Kidney (tissue), 22 donors: ENCODE measurements at places on chromosomes 16 and 17. TPM values are rescaled to one million over a fixed set of nuclear protein-coding genes. Genes with fewer than 3 reads are reported as not detected.
A peak's percentile ranks its signal among the peaks of the same experiment; 100 is the strongest.

The C16orf54 gene
- total RNA-seq = 4.9 TPM

- H3K36me3 ChIP-seq = no peaks in the 10 kb centered on the region
- H3K4me3 ChIP-seq = no peak overlapping the region
- no peaks in the 10 kb centered on the region for H3K27me3 ChIP-seq
- H3K4me1 ChIP-seq = no peaks in the 10 kb centered on the region
Observed at GRCh38 chr17:78527345-78527744, 49.9 kb downstream of the DNAH17 start.

The KRTAP9-8 gene
- total RNA-seq = not detected

- DNase-seq = no peak
- no peaks in the 10 kb centered on the region for H3K36me3 ChIP-seq
- no peak overlapping the region for H3K27ac ChIP-seq
- H3K27me3 ChIP-seq = no peaks in the 10 kb centered on the region
- no peaks in the 10 kb centered on the region for H3K4me1 ChIP-seq
- H3K4me3 ChIP-seq = no peak overlapping the region
Observed at GRCh38 chr16:87033541-87034300, 283.5 kb downstream of the C16orf95 start.

GRCh38 chr17:8055851-8056231 is 17.0 kb downstream of the ALOX15B start:
- no peaks in the 10 kb centered on the region for H3K36me3 ChIP-seq
- no peaks in the 10 kb centered on the region for H3K4me1 ChIP-seq
- H3K4me3 ChIP-seq = no peak overlapping the region
- peaks cover 17% of the 10 kb centered on the region for H3K27me3 ChIP-seq
- no peak overlapping the region for H3K27ac ChIP-seq

DNA sequence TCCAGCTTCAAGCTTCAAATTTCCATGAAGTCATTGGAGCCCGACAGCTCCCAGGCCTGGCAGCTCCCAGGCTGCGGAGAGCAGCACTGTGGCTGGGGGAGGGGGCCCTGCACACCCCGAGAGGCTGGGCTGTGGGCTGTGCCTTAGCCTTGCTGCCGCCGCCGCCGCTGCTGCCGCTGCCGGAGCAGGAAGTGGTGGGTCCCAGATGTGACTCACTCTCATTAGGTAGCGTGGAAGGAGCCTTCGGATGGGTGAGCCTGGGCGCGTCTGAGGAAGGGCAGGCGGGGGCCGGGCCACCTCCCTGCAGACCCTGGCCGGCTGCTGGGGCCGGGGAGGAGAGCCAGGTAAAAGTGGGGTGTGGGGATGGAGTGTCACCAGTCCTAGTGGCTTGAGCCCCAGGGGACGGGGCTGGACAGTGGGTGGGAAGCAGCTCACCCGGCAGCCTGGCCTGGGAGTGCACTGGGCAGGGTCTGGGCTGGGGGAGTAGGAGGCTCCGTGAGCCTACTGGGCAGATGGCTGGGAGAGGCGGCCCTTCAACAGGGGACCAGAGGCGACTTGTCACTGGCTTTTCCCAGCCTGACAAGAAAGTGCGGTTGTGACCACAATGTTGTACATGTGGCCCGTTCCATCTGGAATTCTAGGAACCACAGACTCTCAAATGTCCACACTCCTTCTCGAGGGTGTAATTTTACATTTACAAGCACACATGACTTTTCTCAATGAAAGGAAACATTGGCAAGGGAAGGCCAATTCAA is at the start of gene ADCY7:
TSS of gene ADCY7 (plus strand) at position 215 of the 755 bp plus-strand sequence. CDS start 21,629 bp downstream, outside the sequence.
- H3K27ac ChIP-seq = peak within 1 kb of the TSS; percentile 27
- no peaks in the 10 kb centered on the region for H3K27me3 ChIP-seq
- no peaks in the 10 kb centered on the region for H3K4me1 ChIP-seq
- H3K4me3 ChIP-seq = no peak within 1 kb of the TSS

GRCh38 chr17:48002266-48002915 is 31.5 kb downstream of the CDK5RAP3 start:
- no peaks in the 10 kb centered on the region for H3K36me3 ChIP-seq
- no peak for DNase-seq
- H3K27ac ChIP-seq = peak overlapping the region; percentile 66
- no peaks in the 10 kb centered on the region for H3K27me3 ChIP-seq
- H3K4me3 ChIP-seq = no peak overlapping the region

DNA sequence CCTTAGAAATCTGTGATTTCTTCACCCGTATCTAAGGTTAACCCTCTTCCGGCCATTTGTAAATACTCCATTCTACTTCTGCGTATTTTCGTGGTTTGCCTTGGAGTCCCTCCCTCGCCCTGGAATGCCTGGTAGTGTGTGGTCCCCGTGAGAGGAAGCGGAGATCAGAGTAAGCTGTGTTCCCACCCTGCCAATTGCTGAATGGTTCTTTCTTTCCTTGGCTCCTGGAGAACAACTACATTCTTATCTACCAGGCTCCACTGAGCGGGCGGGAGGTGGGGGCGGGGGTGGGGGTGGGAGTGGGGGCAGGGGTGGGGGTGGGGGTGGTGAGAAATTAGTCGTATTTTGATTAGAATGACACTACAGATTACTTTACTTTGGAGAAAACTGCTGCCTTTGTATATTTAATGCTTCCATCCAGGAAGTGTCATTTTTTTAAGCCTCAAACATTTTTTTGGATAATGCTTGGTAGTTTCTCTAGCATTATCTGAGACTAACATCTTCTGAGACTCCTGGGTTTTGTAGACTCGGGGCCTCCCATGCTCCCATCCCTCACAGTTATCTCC is 20.9 kb upstream of the FASN start:
- H3K4me1 ChIP-seq = no peaks in the 10 kb centered on the region
- no peak overlapping the region for H3K4me3 ChIP-seq
- H3K27ac ChIP-seq = no peak overlapping the region

DNA sequence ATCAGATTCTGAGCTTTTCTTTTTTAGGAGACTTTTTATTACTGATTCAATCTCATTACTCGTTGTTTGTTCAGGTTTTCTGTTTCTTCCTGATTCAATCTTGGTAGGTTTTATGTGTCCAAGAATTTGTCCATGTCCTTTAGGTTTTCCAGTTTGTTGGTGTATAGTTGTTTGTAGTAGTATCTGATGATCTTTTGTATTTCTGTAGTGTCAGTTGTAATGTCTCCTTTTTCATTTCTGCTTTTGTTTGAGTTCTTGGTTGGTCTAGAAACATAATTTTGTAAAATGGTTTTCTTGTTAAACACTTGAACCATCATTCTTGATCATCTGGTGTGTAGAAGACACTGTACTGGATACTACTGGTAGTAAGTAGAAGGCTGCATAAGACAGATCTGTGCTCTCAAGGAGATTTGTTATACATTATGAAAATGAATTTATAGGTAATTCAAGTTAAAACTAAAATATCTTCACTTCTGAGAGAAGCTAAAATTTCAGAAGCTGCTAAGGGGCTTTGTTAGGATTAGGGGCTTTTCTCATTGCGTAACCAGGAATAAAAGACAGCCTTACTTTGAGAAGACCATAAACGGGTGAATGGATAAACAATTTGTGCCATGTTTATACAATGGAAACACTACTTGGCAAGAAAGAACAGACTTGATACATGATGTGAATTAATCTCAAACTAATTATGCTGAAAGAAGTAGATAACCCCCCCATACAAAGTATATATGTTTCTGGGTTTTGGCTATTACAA is 44.0 kb downstream of the NSRP1 start:
- H3K27me3 ChIP-seq = no peaks in the 10 kb centered on the region
- no peak overlapping the region for H3K4me3 ChIP-seq
- no peaks in the 10 kb centered on the region for H3K4me1 ChIP-seq
- no peak for DNase-seq
- no peak overlapping the region for H3K27ac ChIP-seq
- peaks cover 2% of the 10 kb centered on the region for H3K36me3 ChIP-seq

The AURKB gene
- 2.8 TPM for total RNA-seq

The ADPRM gene
- 9.2 TPM for total RNA-seq

The ITGA2B gene
- 1.7 TPM for total RNA-seq

GRCh38 chr17:19447085-19447583 is 36.1 kb downstream of the RNF112 start:
- no peaks in the 10 kb centered on the region for H3K27me3 ChIP-seq
- H3K4me3 ChIP-seq = no peak overlapping the region
- H3K36me3 ChIP-seq = no peaks in the 10 kb centered on the region
- no peak for DNase-seq
- no peak overlapping the region for H3K27ac ChIP-seq

DNA sequence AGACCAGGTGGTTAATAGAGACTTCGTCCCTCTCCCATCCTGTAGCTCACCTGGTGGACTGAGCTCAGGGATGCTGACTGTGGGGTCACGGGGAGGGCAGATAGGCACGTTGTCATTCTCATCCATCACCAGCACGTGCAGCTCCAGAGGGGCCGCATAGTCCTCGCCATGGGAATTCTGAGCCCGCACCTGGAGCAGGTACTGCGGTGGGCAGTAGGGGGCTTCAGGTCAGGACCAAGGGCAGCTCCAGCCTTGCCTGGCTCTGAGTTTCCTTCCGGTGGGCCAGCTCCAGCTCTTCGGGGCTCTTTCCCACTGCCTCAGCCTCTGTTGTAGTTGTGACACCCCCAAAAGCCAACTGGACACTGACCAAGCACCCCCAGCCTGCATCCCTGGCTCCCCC is 5.6 kb downstream of the CDH16 start:
- H3K27me3 ChIP-seq = no peaks in the 10 kb centered on the region
- H3K4me1 ChIP-seq = no peaks in the 10 kb centered on the region

The KLHL10 gene
- total RNA-seq = 0.28 TPM

The CD300E gene
- 2.5 TPM for total RNA-seq

The CHST4 gene
- total RNA-seq = not detected

DNA sequence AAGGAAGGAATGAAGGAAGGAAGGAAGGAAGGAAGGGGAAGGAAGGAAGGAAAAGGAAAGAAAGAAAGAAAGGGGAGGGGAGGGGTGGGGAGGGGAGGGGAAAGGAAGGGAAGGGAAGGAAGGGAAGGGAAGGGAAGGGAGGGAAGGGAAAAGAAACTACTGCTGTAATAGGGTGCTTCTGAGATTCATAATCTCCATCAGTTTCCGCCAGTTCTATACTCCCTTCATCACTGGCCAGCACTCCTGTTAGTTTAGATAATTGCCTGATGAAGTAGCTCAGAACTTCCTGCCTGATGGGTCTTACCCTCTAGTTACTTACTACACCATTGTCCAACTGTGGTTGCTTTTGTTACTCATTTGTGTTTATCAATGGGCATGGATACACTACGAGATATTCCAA is 2.0 kb upstream of the KRTAP9-6 start:
- H3K36me3 ChIP-seq = no peaks in the 10 kb centered on the region
- H3K27ac ChIP-seq = no peak overlapping the region
- H3K27me3 ChIP-seq = no peaks in the 10 kb centered on the region
- H3K4me3 ChIP-seq = no peak overlapping the region
- DNase-seq = no peak
- H3K4me1 ChIP-seq = no peaks in the 10 kb centered on the region

DNA sequence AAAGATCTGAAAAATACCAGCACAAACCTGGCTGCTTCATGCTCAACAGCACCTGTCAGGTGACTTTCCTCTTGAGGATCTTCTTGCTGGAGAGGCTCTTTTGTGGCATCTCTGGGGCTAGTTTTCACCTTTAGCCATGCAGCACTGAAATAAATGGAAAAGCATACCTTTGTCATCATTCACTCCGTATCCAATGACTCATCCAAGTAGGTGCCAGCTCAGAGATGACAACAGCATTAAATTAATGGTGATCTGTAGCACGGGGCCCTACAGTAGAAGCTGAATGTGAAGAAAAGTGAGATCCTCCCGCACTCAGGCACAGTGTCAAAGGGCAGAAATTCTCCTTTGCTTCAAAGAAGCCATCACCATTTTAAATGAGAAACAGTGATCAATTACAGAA is 32.2 kb downstream of the KIAA0753 start:
- H3K4me1 ChIP-seq = no peaks in the 10 kb centered on the region
- no peaks in the 10 kb centered on the region for H3K27me3 ChIP-seq
- no peak overlapping the region for H3K27ac ChIP-seq
- DNase-seq = no peak
- H3K4me3 ChIP-seq = no peak overlapping the region

- H3K4me1 ChIP-seq = peaks cover 19% of the 10 kb centered on the region
- no peaks in the 10 kb centered on the region for H3K27me3 ChIP-seq
- H3K36me3 ChIP-seq = no peaks in the 10 kb centered on the region
- peak overlapping the region; percentile 53 for H3K27ac ChIP-seq
Observed at GRCh38 chr17:77312786-77313599, 172.2 kb downstream of the SEC14L1 start.

DNA sequence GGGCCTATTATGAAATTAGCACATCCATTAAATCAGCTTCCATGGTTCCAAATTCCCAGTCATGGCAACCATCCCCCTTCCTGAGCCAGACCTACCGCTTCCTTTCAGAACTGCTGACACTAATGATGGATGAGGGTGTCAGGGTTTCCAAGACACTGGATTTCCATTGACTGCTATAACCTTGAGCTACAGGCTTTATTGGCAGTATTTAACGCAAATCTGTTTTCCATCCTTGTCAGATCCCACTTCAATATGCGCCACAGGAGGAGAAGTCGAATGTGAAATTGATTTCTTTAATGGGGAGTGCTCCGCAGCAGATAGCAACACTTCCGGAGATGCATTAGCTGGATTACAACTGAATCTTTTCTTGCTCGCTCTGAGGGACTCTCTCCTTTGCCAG is 197.1 kb downstream of the HS3ST4 start:
- no peak overlapping the region for H3K4me3 ChIP-seq
- H3K27ac ChIP-seq = no peak overlapping the region
- no peaks in the 10 kb centered on the region for H3K4me1 ChIP-seq
- no peak for DNase-seq
- no peaks in the 10 kb centered on the region for H3K27me3 ChIP-seq

DNA sequence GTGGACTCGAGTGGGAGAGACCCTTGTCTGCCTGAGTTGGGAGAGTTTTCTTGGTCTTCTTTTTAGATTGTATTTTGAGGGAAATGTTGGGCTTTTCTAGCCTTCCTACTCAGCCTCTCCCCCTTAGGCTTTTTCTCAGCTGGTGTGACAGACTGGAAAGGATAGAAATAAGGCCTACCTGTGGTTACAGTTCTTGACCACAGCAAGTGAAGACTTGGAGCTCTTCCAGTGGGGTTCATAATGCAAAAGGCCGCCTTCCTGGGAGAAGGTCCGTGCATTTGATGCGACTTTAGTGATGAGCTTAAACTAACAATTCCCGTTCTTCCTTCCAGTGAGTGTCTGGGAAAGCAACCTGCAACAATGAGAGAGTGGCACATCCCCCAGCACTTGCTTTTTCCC is 56.8 kb downstream of the B9D1 start:
- no peak overlapping the region for H3K27ac ChIP-seq
- no peak for DNase-seq
- H3K4me3 ChIP-seq = no peak overlapping the region
- no peaks in the 10 kb centered on the region for H3K27me3 ChIP-seq
- H3K4me1 ChIP-seq = peaks cover 22% of the 10 kb centered on the region

- DNase-seq = no peak
- H3K4me1 ChIP-seq = no peaks in the 10 kb centered on the region
- H3K36me3 ChIP-seq = no peaks in the 10 kb centered on the region
- H3K27ac ChIP-seq = no peak within 1 kb of the TSS
- H3K4me3 ChIP-seq = no peak within 1 kb of the TSS
Observed at GRCh38 chr17:15265131-15265530, at the start of gene PMP22. PMP22 (minus strand) TSS chr17:15265326; CDS start chr17:15260727, 4,599 bp downstream.

GRCh38 chr17:29179232-29180033 is 765 bp downstream of the MYO18A start:
- no peaks in the 10 kb centered on the region for H3K4me1 ChIP-seq
- no peaks in the 10 kb centered on the region for H3K27me3 ChIP-seq
- H3K27ac ChIP-seq = peak overlapping the region; percentile 94
- no peaks in the 10 kb centered on the region for H3K36me3 ChIP-seq

The SLC38A8 gene
- total RNA-seq = not detected
